ENCODE measurements at places on chromosomes 4 and X. TPM values are rescaled to one million over a fixed set of nuclear protein-coding genes. Genes with fewer than 3 reads are reported as not detected.

DNA sequence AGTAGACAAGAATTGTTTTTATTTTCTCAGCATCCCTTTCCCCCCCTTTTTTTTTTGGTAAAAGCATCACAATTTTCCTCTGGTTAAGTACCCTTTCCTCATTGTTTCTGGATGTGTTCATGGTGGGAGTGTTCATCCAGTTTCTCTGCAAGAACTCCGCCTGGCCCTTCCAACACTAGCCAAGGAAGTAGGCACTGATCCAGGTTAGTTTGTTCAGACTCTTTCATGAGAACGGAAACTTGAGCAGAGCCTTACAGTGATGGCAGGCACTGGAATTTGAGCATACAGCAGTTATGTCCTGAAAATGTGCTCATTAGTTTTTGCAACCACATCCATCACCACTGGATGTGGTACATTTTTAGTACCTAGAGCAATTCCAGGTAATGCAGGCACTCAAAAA lies 336.1 kb upstream of the BOD1L1 start:
- no peaks in the 10 kb centered on the region for H3K4me1 ChIP-seq
- DNase-seq, result no peak
- no peak overlapping the region for H3K4me3 ChIP-seq
- no peaks in the 10 kb centered on the region for H3K27me3 ChIP-seq

The BEND2 gene
- not detected for total RNA-seq

The COL25A1 gene
- total RNA-seq, result 0.36 TPM

The NIPAL1 gene
- not detected for total RNA-seq

The RHOXF2B gene
- total RNA-seq, result not detected

The HSFX1 gene
- 1.1 TPM for total RNA-seq

The PITX2 gene
- 0.95 TPM for total RNA-seq

The TREX2 gene
- 2.4 TPM for total RNA-seq

- no peak overlapping the region for H3K27ac ChIP-seq
- H3K36me3 ChIP-seq, result no peaks in the 10 kb centered on the region
- H3K4me1 ChIP-seq, result no peaks in the 10 kb centered on the region
- H3K27me3 ChIP-seq, result no peaks in the 10 kb centered on the region
- no peak overlapping the region for H3K4me3 ChIP-seq
- DNase-seq, result no peak
These were observed 114.8 kb upstream of the NEIL3 start for GRCh38 chr4:177194906-177195305.

The ADH1A gene
- not detected for total RNA-seq

DNA sequence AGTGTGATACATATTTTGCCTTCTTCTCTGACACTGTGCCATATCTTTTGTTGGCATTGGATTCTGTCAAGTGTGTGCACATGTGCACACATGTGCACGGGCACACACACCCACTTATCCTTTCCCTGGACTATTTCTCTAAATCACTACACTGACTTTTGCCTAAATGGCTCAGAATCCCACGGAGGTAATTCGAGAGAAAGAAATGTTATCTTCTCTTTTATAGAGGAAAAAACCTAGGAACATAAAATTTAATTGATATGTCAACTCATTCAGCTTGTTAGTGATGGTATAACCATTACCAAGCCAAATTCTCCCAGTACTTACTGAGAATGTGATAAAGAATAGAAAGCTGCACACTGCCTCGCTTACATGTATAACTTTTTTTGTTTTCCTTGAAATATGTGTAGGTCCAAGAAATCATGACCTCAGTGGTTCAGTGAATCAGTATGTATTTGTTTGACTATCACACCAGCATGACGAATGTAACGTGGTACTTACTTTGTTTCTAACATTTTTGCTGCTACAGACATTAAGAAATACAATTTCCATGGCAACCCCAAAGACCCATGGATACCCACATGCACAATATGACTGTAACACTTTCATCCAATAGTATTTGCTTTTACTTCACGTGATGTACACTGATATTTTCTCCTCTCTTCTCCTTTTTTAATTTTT lies 163.0 kb downstream of the PCDH7 start:
- no peak overlapping the region for H3K27ac ChIP-seq
- DNase-seq, result no peak
- H3K4me1 ChIP-seq, result peaks cover 3% of the 10 kb centered on the region
- H3K27me3 ChIP-seq, result no peaks in the 10 kb centered on the region

GRCh38 chrX:147899379-147900114 lies 12.2 kb upstream of the FMR1 start:
- H3K4me3 ChIP-seq, result no peak overlapping the region
- H3K27ac ChIP-seq, result no peak overlapping the region
- H3K27me3 ChIP-seq, result no peaks in the 10 kb centered on the region
- no peak for DNase-seq
- no peaks in the 10 kb centered on the region for H3K4me1 ChIP-seq

DNA sequence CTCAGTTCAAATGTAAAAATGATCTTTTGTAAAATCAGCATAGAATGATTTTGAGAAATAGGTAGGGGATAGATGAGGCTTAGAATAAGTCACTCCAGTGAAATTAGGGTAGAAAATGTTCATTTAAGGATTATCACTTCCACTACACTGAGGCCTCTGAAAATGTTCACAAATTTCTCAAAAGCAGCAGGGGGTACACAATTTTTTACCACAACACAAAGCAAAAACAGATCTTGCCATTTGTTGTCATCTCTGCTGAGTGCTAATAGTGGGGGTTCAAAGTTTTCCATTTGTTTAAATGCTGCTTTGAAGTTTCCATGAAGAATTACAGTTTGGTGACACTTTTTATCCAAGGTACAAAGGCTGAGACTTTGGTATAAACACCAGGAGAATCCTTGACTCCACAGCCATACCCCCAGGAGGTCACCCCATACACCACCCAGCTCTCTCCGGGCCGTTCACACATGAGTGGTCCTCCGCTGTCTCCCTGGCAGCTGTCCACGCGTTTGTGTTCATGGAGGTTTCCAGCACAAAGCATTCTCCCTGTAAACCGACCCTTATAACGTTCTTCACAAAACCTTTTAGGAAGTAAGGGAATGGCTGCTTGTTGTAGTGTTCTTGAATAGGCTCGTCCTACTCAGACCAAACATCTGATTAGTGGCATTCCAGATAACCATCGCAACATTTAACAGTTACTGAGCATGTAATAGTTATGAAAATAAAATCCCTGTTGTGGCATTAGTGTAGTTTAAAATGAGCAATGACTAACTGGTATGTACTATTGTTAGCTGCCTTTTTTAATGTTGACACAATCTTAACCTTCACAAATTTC lies 71.0 kb downstream of the PRSS12 start:
- no peak for DNase-seq
- H3K27ac ChIP-seq, result no peak overlapping the region
- no peaks in the 10 kb centered on the region for H3K36me3 ChIP-seq
- no peaks in the 10 kb centered on the region for H3K4me1 ChIP-seq
- H3K27me3 ChIP-seq, result no peaks in the 10 kb centered on the region
- H3K4me3 ChIP-seq, result no peak overlapping the region

The TBC1D8B gene
- total RNA-seq, result 6.1 TPM

- H3K27me3 ChIP-seq, result no peaks in the 10 kb centered on the region
- no peaks in the 10 kb centered on the region for H3K36me3 ChIP-seq
- no peak overlapping the region for H3K4me3 ChIP-seq
- DNase-seq, result no peak
- no peaks in the 10 kb centered on the region for H3K4me1 ChIP-seq
- H3K27ac ChIP-seq, result no peak overlapping the region
These were observed 50.1 kb downstream of the CENPVL3 start for GRCh38 chrX:51568586-51568985.

GRCh38 chr4:52788806-52789205 lies 37.6 kb upstream of the ERVMER34-1 start:
- no peaks in the 10 kb centered on the region for H3K27me3 ChIP-seq
- H3K36me3 ChIP-seq, result no peaks in the 10 kb centered on the region
- peaks cover 5% of the 10 kb centered on the region for H3K4me1 ChIP-seq
- no peak overlapping the region for H3K27ac ChIP-seq
- H3K4me3 ChIP-seq, result no peak overlapping the region

DNA sequence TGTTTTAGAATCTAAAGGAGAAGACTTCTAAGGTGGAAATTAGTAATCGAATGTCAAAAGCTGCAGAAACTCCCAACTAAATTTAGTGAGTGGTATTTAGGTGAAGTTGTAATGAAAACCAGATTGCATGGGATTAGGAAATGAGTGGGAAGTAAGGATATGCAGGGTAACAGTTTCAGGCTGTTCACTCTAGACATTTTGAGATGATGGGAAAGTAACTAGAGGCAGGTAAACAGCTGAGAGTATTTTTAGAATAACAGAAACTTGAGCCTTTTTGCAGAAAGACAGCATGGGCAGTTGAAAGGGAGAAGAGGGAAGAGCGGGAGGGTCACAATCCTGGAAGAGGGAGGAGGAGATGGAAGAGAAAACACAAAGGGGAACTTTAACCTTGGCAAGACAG lies 12.7 kb downstream of the SPRY1 start:
- no peak overlapping the region for H3K4me3 ChIP-seq
- H3K27ac ChIP-seq, result no peak overlapping the region
- no peaks in the 10 kb centered on the region for H3K27me3 ChIP-seq
- no peaks in the 10 kb centered on the region for H3K36me3 ChIP-seq
- H3K4me1 ChIP-seq, result no peaks in the 10 kb centered on the region

The SPANXA2 gene
- not detected for total RNA-seq

GRCh38 chrX:96924581-96924980 lies 40.9 kb downstream of the RPA4 start:
- no peaks in the 10 kb centered on the region for H3K4me1 ChIP-seq
- no peak for DNase-seq
- H3K27me3 ChIP-seq, result no peaks in the 10 kb centered on the region
- H3K27ac ChIP-seq, result no peak overlapping the region
- no peak overlapping the region for H3K4me3 ChIP-seq
- H3K36me3 ChIP-seq, result no peaks in the 10 kb centered on the region

GRCh38 chr4:31239886-31240285 lies 519.7 kb downstream of the PCDH7 start:
- H3K27ac ChIP-seq, result no peak overlapping the region
- no peak overlapping the region for H3K4me3 ChIP-seq
- H3K36me3 ChIP-seq, result no peaks in the 10 kb centered on the region
- no peaks in the 10 kb centered on the region for H3K4me1 ChIP-seq
- H3K27me3 ChIP-seq, result no peaks in the 10 kb centered on the region

DNA sequence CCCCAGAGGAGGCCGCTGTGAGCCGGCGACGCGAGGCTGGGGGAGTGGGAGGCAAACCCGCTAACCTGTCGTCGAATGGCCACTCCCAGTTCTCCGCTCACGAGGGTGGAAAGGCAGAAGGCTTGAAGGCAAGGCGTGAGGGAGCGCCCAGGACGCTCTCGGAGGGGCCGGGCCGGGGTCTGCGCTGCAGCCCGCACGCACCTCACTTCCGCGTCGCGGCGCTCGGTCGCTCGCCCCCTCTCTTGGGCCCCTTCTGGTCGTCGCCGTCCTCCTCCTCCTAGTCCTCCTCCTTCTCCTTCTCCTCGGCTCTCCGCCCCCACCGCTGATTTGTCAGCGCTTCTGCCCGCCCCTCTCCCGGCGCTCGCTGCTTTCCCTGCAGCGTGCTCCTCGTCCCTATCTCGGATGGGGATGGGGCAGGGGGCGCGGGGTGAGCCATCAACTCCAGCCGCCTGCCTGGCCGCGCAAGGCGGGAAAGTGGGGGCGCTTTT lies at the start of gene SNCA:
SNCA (minus strand) TSS at position 265 of the 488 bp plus-strand sequence. CDS start 1,494 bp downstream, outside the sequence.
- H3K4me1 ChIP-seq, result peaks cover 23% of the 10 kb centered on the region
- peak; percentile 90 for DNase-seq
- H3K36me3 ChIP-seq, result no peaks in the 10 kb centered on the region
- H3K4me3 ChIP-seq, result peak within 1 kb of the TSS; percentile 62
- peak within 1 kb of the TSS; percentile 67 for H3K27ac ChIP-seq

The SHROOM2 gene
- 0.71 TPM for total RNA-seq

- H3K4me1 ChIP-seq, result no peaks in the 10 kb centered on the region
- no peak overlapping the region for H3K4me3 ChIP-seq
- no peak for DNase-seq
- H3K27me3 ChIP-seq, result no peaks in the 10 kb centered on the region
These were observed 35.0 kb upstream of the BMPR1B start for GRCh38 chr4:94722748-94723147.

DNA sequence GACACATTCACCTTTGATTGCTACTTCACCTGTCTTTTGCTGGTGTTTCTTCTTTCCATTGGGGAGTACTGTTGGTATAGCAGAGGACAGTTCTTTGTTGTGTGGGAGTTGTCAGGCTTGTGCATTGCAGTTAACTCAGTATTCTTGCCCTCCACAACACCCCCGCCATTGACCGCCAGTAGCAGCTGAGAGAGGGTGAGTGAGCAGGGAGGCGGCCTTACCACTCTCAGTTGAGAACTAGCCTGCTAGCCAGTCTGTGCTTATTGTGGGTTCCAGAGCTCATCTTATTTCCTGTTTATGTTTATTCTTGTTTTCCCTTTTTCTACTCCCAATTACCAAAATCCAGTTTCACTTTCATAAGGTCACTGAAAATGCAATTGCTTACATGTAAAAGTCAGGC lies 52.2 kb downstream of the STIM2 start:
- no peak overlapping the region for H3K4me3 ChIP-seq
- H3K4me1 ChIP-seq, result peaks cover 3% of the 10 kb centered on the region
- no peaks in the 10 kb centered on the region for H3K27me3 ChIP-seq
- H3K36me3 ChIP-seq, result no peaks in the 10 kb centered on the region
- DNase-seq, result no peak

The SERPINA7 gene
- not detected for total RNA-seq

The ANXA10 gene
- total RNA-seq, result not detected
